Endothelial cell (in vitro differentiated cells): ENCODE measurements at places on chromosomes 11 and 22. TPM values are rescaled to one million over a fixed set of nuclear protein-coding genes. Genes with fewer than 3 reads are reported as not detected.

- no peak overlapping the region for H3K27ac ChIP-seq
- no peak for DNase-seq
- no peak overlapping the region for H3K4me3 ChIP-seq
- no peaks in the 10 kb centered on the region for H3K36me3 ChIP-seq
Observed at GRCh38 chr11:67304511-67305113, 1.3 kb downstream of the SSH3 start.

DNA sequence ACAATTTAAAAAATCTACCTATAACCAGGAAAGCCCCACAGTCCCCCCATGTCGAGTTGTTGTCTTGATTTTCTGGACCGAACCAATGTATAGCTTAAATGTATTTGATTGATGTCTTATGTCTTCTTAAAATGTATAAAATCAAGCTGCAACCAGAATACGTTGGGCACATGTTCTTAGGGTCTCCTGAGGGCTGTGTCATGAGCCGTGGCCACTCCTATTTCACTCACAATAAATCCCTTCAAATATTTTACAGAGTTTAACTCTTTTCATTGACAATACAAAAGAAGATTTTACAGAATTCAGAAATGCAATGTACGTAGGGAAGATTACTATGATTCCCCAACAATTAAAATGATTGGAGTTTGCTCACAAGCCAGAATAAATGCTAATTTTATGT, 428.7 kb upstream of the RAG2 start:
- no peaks in the 10 kb centered on the region for H3K27me3 ChIP-seq
- no peak overlapping the region for H3K4me3 ChIP-seq
- no peaks in the 10 kb centered on the region for H3K4me1 ChIP-seq
- no peaks in the 10 kb centered on the region for H3K36me3 ChIP-seq
- no peak overlapping the region for H3K27ac ChIP-seq

DNA sequence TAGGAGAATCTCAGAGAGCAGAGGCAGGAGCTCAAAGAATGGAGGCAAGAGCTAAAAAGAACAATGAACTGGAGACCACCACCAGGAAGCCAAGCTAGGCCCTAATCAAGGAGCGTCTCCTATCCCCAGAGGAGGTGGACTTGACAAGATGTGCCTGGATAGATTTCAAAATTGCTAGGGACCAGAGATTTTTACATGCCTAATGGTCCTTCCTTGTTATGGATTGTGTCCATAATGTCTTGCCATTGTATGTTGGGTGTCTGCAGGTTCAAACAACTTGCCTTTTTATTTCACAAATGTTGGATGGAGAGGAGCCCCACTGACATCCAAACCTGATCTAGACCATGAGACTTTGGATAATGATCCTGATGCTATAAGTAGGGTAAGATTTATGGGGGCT, 88.2 kb upstream of the TP53I11 start:
- no peak for DNase-seq
- H3K4me1 ChIP-seq = peaks cover 6% of the 10 kb centered on the region
- peaks cover 3% of the 10 kb centered on the region for H3K36me3 ChIP-seq
- H3K27me3 ChIP-seq = peaks cover 5% of the 10 kb centered on the region

- H3K27me3 ChIP-seq = peaks cover 9% of the 10 kb centered on the region
- H3K27ac ChIP-seq = no peak overlapping the region
- no peak for DNase-seq
- no peaks in the 10 kb centered on the region for H3K4me1 ChIP-seq
- H3K36me3 ChIP-seq = peaks cover 41% of the 10 kb centered on the region
Observed at GRCh38 chr11:593347-593746, 17.1 kb downstream of the PHRF1 start.

- H3K27me3 ChIP-seq = no peaks in the 10 kb centered on the region
- H3K36me3 ChIP-seq = no peaks in the 10 kb centered on the region
- no peak for DNase-seq
- H3K4me1 ChIP-seq = no peaks in the 10 kb centered on the region
- no peak overlapping the region for H3K27ac ChIP-seq
Observed at GRCh38 chr11:126997196-126997595, 3.4 kb downstream of the KIRREL3 start.

DNA sequence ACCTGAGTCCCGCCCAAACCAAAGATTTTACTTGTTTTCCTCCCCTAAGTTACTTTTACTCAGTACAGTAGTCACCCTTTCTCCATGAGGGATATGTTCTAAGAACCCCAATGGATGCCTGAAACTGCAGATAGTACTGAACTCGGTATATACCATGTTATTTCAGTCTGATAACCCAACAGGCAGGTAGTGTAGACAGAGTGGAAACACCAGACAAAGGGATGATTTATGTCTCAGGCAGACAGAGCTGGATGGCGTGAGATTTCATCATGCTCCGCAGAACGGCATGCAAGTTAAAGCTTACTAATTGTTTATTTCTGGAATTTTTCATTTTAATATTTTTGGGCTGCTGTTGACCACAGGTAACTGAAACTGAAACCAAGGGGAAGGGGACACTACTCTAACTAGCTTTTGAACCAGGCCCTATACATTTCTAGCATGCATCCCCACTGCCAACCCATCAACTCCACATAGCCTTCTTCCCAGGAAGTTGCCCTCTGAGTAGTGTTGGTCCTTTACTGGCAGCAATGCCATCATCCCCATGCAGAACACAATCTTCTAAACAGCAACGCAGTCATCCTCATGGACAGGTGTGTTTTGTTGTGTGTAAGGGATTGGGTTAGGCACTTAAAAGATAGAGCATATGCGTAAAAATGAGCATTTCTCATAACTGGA, 27.7 kb downstream of the CSRP3 start:
- H3K4me3 ChIP-seq = no peak overlapping the region
- peaks cover 5% of the 10 kb centered on the region for H3K27me3 ChIP-seq

GRCh38 chr22:20002128-20002527, 14.5 kb downstream of the ARVCF start:
- H3K36me3 ChIP-seq = peaks cover 12% of the 10 kb centered on the region
- no peak overlapping the region for H3K27ac ChIP-seq
- DNase-seq = no peak
- no peak overlapping the region for H3K4me3 ChIP-seq
- peaks cover 9% of the 10 kb centered on the region for H3K27me3 ChIP-seq

DNA sequence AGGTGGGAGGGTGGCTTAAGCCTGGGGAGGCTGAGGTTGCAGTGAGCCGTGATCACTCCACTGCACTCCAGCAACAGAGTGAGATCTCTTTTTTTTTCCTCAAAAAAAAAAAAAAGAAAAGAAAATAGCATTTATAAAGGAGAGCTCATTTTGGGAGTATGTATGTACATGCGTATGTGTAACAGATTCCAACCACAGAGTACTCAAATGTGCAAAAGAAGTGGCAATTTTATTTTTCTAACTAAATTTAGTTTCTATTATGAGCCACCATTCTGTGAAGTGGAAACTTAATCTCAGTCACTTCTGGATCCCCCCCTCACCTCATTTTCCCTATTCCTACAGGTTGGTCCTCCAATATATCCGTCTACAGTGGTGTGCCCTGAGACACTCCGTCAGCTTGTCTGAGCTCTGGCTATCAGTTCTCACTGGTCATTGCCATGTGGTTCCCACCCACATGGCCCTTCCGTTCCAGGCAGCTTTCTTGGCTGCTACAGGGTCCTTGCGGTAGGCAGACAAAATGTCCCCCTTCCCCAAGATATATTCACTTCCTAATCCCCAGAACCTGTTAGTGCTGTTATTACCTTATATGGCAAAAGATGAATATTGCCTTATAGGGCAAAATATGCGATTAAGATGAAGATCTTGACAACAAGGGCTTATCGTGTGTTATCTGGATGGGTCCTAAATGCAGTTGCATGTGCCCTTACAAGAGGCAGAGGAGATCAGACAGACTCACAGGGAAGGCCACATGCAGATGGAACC, 35.8 kb upstream of the TSKU start:
- H3K27me3 ChIP-seq = peaks cover 2% of the 10 kb centered on the region
- H3K36me3 ChIP-seq = no peaks in the 10 kb centered on the region
- no peak overlapping the region for H3K27ac ChIP-seq

DNA sequence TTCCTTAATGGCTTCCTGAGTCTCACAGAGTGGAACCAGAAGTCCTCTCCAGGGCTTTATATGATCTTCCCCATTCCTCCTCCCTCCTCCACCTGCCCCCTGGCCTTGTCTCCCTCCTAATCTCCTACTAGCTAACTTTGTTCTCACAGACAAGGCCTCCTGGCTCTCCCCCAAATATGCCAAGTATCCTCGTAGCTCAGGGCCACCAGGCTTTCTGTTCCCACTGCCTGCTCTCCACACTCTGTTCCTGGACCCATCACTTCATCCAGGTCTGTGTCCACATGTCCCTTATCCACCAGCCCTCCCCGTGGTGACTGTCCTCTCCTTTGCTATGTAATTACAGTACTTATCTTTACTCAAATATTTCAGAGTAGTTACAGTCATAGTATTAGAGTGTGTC, 23.2 kb upstream of the LMO1 start:
- H3K27me3 ChIP-seq = peaks cover 7% of the 10 kb centered on the region
- H3K4me3 ChIP-seq = no peak overlapping the region
- H3K36me3 ChIP-seq = no peaks in the 10 kb centered on the region
- no peak overlapping the region for H3K27ac ChIP-seq

DNA sequence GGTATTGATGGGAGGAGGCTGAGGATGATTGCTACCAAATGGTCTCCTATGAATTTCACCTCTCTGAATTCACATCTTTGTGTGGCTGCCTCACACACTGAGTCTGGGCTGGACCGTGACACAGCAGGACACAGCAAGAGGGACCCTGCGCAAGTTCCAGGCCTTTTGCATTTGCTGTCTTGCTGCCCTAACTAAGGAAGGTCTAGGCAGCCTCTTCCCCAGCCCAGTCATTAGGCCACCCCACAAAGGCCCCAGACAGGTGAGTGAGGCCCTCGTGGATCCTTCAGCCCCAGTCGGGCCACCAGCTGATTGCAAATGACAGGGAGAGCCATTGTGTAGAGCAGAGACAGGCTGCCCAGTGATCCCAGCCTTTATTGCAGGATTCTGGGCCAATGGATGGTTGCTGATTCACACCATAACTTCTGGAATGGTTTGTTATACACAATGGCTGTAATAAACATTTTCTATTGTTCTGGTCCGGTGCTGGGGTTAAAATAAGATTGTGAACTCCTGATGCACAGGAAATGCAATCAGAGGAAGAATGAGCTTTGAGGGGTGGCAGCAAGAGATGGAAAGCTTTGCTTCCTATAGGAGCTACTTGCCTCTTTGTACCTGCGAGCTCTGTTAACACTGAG, 28.5 kb upstream of the CSNK2A3 start:
- H3K36me3 ChIP-seq = peaks cover 39% of the 10 kb centered on the region
- peaks cover 10% of the 10 kb centered on the region for H3K27me3 ChIP-seq
- no peak overlapping the region for H3K27ac ChIP-seq
- peaks cover 3% of the 10 kb centered on the region for H3K4me1 ChIP-seq

GRCh38 chr11:119473226-119473625, 50.3 kb upstream of the THY1 start:
- H3K27ac ChIP-seq = no peak overlapping the region
- no peak for DNase-seq
- H3K4me1 ChIP-seq = peaks cover 3% of the 10 kb centered on the region
- peak overlapping the region; percentile 71 for H3K4me3 ChIP-seq
- H3K27me3 ChIP-seq = peaks cover 9% of the 10 kb centered on the region

The APOBEC3A gene
- total RNA-seq = not detected

The GVQW3 gene
- total RNA-seq = 6.1 TPM

- H3K4me1 ChIP-seq = peaks cover 3% of the 10 kb centered on the region
- no peak overlapping the region for H3K4me3 ChIP-seq
- no peak overlapping the region for H3K27ac ChIP-seq
- no peak for DNase-seq
- no peaks in the 10 kb centered on the region for H3K27me3 ChIP-seq
- no peaks in the 10 kb centered on the region for H3K36me3 ChIP-seq
Observed at GRCh38 chr22:25437414-25438160, 126.9 kb upstream of the GRK3 start.

GRCh38 chr22:28023774-28024173, 104.7 kb upstream of the PITPNB start:
- H3K27ac ChIP-seq = no peak overlapping the region
- peaks cover 21% of the 10 kb centered on the region for H3K27me3 ChIP-seq
- H3K36me3 ChIP-seq = peaks cover 23% of the 10 kb centered on the region
- peaks cover 17% of the 10 kb centered on the region for H3K4me1 ChIP-seq

GRCh38 chr11:65921033-65921555, 1.9 kb downstream of the DRAP1 start:
- DNase-seq = no peak
- H3K27ac ChIP-seq = no peak overlapping the region
- peaks cover 8% of the 10 kb centered on the region for H3K36me3 ChIP-seq
- peaks cover 6% of the 10 kb centered on the region for H3K4me1 ChIP-seq
- H3K27me3 ChIP-seq = peaks cover 7% of the 10 kb centered on the region

GRCh38 chr22:19720999-19721329, 2.4 kb upstream of the GP1BB start:
- H3K36me3 ChIP-seq = peaks cover 12% of the 10 kb centered on the region
- H3K27me3 ChIP-seq = peaks cover 36% of the 10 kb centered on the region
- H3K4me1 ChIP-seq = peaks cover 17% of the 10 kb centered on the region
- DNase-seq = no peak
- H3K4me3 ChIP-seq = no peak overlapping the region

The ATP5MG gene
- total RNA-seq = 280 TPM

DNA sequence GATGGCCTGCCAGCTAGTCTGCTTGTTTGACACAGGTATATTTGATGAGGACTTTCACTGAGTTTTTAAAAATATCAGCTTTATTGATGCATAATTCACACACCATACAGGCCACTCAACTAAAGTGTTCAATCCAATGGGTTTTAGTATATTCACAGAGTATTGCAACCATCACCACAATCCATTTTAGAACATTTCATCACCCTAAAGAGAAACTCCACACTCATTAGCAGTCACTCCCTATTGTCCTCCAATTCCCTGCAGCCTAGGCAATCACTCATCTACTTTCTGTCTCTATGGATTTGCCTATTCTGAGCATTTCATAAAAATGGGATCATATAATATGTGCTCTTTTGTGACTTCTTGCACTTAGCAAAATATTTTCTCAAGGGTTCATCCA, 397.9 kb upstream of the NARS2 start:
- no peak overlapping the region for H3K4me3 ChIP-seq
- no peaks in the 10 kb centered on the region for H3K4me1 ChIP-seq
- H3K27ac ChIP-seq = no peak overlapping the region
- DNase-seq = no peak
